ENCODE measurements at places on chromosomes 6 and 20. TPM values are rescaled to one million over a fixed set of nuclear protein-coding genes. Genes with fewer than 3 reads are reported as not detected.

DNA sequence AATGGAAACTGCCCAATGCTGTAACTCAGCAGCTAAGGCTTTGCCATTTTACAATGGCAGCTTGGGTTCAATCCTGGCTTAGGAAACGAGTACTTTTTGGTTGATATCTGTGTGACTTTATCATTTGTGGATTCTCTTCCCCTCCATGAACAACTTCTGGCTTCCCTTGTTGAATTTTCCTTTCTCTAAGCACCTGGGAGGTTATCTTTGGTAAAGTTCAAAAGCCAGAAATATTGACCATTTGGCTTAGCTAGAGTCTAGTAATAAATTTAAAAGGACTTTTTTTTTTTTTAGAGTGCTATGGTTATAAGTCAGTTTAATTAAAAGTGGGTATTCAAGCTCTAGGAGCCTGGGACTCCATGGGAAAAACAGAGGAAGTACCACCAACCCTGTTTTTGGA is 31.7 kb upstream of the TPD52L1 start:
- no peaks in the 10 kb centered on the region for H3K36me3 ChIP-seq
- H3K27ac ChIP-seq, result no peak overlapping the region
- no peaks in the 10 kb centered on the region for H3K27me3 ChIP-seq
- no peaks in the 10 kb centered on the region for H3K4me1 ChIP-seq

Gene THEMIS
- 40.6 TPM for total RNA-seq

Gene HTR1E
- not detected for total RNA-seq

DNA sequence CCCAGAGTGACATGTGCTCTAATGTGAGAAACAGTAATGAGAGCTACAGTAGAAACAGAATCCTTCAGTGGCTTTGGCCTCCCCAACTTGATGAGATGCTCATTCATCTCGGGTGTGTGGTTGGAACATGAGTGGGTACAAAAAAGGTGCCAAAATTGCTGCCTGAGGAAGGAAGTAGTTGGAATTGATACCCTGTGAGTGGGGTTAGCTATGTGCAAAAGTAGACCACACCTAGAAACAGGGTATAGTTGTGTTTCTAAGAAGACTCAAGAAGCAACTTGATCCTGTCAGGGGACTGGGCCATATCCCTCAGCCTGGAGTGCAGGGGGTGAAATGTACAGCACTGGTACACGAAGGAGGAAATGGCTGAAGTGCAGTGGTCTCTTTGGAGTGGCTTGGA is 206.4 kb upstream of the SUPT3H start:
- no peaks in the 10 kb centered on the region for H3K36me3 ChIP-seq
- H3K4me1 ChIP-seq, result peaks cover 53% of the 10 kb centered on the region
- no peak overlapping the region for H3K27ac ChIP-seq
- peak; percentile 39 for DNase-seq

DNA sequence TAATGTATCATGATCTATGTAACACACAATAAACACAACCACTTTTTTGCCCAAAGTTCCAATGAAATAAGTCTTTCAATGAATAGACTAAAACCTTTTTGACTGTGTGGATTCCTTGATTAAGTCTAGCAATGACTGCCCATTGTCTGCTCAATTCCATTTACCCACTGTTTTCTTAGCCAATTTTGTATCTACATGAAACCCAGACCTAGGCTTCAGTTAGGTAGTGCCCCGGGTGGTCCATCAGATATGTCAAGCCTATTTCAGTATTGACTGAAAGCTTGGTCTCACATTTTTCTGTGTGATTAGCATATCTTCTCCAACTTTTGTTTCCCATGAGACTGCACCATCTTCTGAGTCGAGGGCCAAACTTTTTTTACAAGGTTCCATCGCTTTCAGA is 615.0 kb downstream of the C6orf118 start:
- no peaks in the 10 kb centered on the region for H3K27me3 ChIP-seq
- no peak overlapping the region for H3K27ac ChIP-seq
- H3K36me3 ChIP-seq, result no peaks in the 10 kb centered on the region
- H3K4me3 ChIP-seq, result no peak overlapping the region

- DNase-seq, result no peak
- H3K36me3 ChIP-seq, result no peaks in the 10 kb centered on the region
- H3K27ac ChIP-seq, result no peak overlapping the region
- H3K4me3 ChIP-seq, result no peak overlapping the region
- H3K27me3 ChIP-seq, result no peaks in the 10 kb centered on the region
- H3K4me1 ChIP-seq, result no peaks in the 10 kb centered on the region
Measured at GRCh38 chr6:103797738-103798137, 1062.0 kb downstream of the HACE1 start.

Gene PEX7
- 4.8 TPM for total RNA-seq

DNA sequence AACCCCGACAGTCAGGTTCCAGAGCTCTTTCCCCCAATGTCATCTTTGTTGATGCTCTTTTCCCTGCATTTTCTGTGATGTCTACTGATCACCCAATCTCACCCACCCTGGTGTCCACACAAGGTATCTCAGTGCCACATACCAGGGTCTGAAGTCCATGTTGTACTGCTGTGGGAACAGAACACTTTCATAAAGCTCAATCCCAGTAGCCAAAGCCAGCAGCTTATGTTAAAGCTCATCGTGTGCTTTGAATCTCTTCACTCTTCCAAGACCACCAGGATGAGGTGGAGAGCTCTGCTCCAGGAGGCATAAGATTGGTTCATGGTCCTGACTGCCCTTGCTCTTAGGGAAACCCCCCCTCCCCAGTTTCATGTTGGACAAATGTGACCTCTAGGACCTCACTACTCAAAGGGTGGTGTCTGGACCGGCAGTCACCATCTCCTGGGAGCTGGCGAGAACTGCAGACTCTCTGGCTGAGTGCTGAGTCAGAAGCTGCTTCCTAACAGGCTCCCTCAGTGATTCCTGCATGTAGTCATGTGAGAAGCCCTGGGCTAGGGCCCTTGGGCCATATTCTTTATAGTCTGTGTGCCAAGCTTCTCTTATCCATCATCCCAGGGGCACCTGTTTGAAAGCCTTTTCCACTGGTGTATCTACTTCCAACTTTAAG is 13.4 kb upstream of the CPNE5 start:
- no peak overlapping the region for H3K27ac ChIP-seq
- no peak for DNase-seq
- H3K4me1 ChIP-seq, result no peaks in the 10 kb centered on the region
- H3K36me3 ChIP-seq, result peaks cover 14% of the 10 kb centered on the region
- H3K4me3 ChIP-seq, result no peak overlapping the region

Data from CD8-positive, alpha-beta memory T cell (primary cell).